ENCODE measurements at places on chromosomes 13 and 19.
A peak's percentile ranks its signal among the peaks of the same experiment; 100 is the strongest.

DNA sequence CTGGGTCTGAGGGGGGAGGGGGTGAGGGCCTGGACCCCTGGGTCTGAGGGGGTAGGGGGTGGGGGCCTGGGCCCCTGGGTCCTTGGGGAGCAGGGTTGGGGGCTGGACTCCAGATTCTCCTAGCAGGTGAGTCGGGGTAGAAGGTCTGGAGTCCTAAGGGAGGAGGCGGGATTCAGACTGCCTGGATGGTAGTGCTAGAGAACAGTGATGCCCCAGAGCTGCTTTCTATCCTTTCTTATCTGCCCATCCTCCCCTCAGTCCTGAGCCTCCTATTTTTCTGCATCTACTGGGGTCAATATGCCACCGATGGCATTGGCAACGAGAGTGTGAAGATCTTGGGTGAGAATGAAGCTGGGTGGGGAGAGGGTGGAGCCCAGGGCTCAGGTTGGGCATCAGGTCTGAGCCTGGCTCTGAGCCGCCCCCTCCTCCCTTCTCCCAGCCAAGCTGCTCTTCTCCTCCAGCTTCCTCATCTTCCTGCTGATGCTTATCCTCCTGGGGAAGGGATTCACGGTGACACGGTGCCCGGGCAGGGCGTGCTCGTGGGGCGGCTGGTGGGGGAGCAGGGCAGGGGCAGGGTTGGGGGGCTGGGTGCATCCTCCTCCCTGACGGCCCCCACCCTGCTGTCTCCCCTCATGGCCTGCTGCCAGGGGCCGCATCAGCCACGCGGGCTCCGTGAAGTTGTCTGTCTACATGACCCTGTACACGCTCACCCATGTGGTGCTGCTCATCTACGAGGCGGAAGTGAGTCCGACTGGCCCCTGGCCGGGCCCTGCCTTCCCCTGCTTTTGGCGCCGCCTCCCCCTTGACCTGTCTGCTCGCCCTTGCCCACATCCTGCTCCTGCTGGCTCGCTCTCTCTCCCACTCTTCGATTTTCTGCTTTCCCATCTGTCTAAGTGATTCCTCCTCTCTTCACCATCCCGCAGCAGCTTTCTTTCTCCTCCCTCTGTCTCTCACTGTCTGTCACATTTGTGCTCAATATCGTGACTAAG lies 3.4 kb downstream of the TMEM145 start:
- no peak for DNase-seq

GRCh38 chr13:112143046-112143752 lies 76.2 kb downstream of the SOX1 start:
- no peak for DNase-seq

- DNase-seq: peak; percentile 20
Measured at GRCh38 chr19:44356383-44357111, at the start of gene ZNF112. Gene ZNF112 (minus strand): TSS chr19:44356680. CDS start chr19:44340539, 16,141 bp downstream.

DNA sequence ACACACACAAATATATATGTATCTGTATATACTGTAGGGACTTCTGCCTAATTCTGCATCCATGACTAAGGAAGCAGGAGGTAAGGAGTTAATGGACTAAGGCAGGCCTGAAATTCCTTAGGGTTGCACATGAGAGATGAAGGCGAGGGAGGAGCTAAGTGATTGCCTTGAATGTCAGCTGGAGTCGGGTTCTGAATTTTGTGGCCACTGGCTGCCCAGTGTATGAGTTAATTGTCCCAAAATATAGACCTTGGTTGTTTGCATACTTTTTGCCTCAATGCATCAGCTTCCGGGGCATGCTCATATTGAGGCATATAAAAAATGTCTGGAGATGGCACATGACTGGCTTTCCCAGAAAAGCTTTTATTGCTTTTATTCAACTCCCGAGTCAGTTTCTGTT lies 245.5 kb downstream of the TDRD3 start:
- DNase-seq: no peak

DNA sequence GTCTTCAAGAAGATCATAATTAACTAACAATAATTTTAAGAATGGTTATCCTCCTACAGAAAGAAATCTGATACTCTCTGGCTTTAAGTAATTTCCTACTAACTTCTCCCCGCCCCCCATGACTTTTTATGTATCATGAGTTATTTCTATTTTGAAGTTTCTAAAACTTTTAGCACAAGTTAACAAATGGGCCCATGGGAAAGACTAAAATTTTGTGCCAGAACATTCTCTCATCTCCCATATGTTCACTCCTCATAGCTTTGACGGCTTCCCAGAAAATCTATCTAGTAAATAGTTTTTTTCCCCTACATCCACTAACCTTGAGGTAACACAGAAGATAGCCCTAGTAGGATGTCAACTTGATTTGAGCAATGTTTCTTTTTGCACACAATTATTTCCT lies 148.3 kb downstream of the POSTN start:
- no peak for DNase-seq

GRCh38 chr13:103188713-103189326 lies 122.6 kb upstream of the SLC10A2 start:
- DNase-seq: no peak

- no peak for DNase-seq
Measured at GRCh38 chr19:33388231-33388724, 14.8 kb downstream of the CEBPG start.

DNA sequence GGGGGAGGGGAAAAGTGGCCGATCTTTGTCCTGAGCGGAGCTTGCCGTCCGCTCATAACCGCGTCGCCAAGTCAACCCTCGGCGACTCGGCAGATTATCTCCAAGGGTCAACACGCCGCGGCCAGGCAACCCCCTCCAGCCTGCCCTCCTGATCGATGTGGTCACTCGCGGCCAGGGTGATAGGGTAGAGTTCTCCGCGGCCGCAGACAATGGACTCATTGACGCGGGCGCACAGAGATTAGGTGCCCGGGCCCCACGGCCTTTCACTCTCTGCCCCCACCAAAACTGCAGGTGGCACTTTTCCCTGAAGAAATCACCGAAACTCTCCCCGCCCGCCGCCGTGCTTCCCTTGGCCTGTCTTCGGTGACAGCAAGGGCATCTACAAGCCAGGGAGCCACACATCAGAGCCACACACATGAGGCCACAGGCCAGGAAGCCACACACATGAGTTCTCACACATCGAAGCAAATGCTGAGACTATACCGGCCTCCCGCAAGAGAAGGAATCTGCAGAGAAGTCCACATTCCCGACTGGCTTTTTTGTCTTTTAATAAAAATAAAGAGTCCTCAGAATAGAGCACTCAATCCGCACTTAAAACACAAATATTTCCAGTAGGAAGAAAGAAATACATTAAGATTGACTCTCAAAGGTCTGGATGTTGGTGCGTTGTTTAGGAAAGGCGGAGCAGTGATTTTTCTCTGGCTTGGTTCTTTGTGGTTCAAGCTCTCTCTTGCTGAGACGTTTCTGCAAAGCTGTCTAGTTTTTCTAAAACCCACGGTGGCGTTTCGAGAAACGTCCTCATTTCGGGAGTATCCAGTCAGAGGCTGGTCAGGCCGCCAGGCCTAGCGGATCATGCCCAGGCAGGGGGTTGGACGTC lies 1.5 kb upstream of the PDX1 start:
- DNase-seq: no peak
